ENCODE measurements at places on chromosomes 13 and 19.

DNA sequence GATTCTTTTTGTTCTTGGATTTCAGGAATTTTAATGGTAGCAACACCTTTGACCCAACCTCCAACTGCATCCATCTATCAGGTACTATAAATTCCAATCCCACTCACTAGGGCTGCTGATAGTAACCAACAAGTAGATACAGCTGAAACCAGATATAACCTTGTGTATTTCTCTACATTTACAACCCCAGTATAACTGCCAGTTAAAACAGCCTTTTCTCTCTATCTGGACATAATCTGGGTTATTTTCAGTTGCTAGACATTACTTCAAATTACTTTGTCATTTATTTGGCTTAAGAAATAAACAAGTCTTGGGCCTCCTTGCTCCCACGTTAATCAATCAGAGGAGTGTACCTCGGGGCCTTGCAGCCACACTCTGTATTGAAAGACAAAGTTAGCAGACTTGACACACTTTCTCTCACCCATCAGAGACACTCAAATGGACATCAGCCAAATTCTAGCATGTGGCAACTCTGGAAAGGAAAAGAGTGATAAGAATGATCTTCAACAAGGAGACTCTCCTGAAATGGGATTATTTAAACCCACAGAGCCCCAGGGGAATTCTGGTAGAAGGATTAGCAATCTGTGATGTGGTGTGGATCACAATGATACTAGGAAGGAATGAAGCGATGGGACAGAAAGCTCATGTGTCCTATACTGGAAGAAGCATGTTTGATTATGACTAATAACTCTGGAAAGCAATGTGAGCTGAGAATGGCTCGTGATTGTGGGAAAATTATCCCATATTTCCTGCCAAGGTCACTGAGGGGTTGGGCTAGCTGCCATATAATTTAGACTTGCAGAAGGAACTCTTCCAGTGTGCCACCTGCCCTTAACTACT is 157.5 kb downstream of the FLT1 start:
- no peak for DNase-seq

DNA sequence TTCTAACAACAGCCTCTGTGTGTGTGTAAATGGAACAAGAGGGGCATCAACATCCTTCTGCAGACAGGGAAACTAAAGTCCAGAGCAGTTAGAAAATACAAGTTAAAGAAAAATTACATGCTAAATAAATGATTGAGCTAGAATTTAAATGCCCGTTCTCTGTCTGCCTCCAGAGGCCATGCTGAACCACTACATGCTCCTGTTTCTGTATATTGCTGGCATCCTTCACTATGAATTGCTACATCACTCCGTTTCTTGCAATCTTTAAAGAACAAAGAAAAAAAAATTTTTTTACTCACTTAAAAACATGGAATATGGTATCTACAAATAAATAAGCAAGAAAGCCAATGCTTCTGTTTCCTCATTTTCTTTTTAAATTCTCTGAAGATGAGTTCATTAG is 47.9 kb downstream of the DCT start:
- no peak for DNase-seq

- no peak for DNase-seq
Measured at GRCh38 chr13:71039440-71039839, 827.6 kb downstream of the DACH1 start.

DNA sequence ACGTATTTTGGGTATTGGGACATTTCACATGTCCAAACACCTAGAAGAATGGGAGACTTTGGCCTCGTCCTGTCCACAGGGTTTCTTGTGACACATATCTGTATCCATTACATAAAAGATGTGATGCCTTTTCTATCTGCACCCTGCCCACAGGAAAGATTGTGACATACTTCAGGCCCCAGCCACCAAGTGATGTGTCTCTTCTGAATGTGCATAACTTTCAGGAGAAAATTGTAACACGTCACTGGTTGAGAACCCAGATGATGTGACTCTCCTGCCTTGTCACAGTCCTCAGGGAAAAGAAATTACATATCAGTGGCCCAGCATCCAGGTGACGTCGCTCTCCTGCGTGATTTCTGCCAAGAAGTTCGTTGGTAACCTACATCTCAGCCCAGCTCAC is 21.0 kb upstream of the ZNF681 start:
- DNase-seq, result no peak

DNA sequence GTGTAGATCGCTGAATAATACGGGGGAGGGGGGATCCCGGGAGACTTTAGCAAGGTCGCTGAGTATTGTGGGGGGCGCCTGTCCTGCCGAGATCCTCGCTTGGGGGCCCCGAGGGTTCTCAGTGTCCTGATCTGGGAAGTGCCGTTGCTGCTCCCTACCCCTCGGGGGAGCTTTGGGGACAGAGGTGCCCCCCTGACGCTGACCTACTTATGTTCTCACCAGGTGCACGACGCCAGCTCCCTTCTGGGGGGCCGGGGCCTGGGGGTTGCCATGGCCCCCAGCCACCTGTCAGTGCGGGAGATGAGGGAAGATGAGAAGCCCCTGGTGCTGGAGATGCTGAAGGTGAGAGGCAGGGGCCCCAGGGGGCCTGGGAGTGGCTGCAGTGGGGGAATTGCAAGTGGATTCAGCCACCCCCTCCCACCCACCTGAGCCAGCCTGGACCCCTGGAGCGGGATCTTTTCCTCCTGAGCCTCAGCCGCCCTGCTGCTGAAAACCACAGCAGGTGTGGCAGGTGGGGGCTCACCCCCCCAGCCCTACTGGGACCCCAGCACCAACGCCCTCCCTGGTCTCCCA is 537 bp downstream of the NAT14 start:
- DNase-seq, result no peak

DNA sequence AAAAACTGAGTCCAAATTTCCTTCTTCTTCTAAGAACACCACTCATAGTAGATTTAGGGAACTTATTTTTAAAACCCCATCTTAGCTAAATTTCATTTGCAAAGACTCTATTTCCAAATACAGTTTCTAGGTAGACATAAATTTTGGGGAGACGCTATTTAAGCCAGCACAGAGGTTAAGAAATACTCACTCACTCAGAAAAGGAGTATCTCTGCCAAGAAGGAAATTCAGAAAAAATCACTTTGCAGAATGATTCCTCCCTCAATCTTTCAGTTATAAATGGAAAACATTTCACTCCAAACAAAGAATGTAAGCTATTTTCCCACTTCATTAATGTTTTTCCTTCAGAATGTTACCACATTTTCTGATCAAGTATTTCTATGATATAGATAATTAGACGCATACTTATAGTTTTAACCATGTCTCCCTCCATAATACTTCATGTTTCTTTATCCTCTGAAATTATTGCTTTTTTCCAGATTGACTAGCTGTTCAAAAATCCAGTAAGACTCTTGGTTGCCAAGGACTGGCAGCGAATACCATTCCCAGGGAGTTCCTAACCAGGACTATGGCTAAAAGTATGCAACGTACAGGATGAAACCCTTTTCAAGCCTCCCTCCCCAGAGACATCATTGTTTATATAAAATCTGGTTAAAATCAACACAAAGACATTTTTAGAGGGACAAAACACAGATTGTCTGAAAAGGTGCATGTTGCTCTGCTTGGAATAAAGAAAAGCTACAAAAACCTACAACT is 52.5 kb upstream of the RXFP2 start:
- DNase-seq, result no peak

DNA sequence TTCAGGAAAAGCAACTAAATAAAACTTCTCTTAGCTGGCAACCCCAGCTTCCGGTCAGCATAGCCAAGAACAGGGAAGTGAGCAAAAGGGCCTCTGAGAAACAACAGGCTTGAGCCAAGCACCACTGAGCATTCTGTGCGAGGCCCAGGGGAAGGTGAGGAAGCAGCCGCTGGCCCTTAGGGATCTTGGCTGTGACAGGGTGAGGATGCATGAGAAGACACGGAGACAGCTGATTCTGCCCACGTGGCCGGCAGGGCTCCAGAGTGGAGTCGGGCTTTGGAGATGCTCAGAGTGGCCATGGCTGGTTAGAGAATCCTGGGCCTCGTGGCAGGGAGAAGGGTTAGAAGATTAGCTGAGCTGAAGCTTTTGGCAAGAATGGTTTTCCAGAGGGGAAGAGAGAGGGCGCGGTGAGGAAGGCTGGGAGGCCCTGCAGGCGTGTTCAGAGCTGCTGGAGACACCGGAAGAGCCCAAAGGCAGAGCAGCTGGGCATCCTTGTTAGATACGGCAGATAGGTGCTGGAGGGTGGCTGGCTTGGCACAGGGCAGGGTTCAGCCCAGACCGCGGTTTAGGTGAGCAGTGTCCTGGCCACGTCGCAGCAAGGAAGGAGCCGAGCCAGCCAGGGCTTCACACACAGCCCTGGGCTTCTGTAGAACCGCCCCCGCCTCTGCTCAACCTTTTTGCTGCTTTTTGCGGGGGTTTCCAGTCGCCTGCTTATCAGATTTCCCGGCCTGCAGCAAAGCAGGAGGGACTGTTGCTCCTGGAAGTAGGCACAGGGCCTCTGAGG is 17.3 kb downstream of the UPF1 start:
- no peak for DNase-seq

GRCh38 chr13:106500445-106500844 is 35.0 kb downstream of the EFNB2 start:
- no peak for DNase-seq

- DNase-seq, result no peak
Measured at GRCh38 chr13:102584434-102584833, 12.4 kb upstream of the TPP2 start.

DNA sequence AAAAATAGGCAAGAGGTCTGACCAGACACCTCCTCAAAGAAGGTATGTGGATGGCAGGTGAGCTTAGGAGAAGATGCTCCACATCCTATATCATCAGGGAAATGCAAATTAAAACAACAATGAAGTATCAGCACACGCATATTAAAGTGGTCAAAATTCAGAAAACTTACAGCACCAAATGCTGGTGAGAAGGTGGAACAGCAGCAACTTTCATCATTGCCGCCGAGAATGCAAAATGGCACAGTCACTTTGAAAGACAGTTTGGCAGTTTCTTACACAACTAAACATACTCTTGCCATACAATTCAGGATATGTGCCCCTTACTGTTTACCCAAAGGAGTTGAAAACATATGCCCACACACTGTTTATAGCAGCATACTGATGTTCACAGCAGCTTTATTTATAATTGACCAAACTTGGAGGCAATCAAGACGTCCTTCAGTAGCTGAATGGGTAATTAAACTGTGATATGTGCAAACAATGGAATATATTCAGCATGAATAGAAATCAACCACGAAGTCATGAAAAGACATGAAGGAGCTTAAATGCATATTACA is 22.5 kb downstream of the OR10H4 start:
- peak; percentile 1 for DNase-seq

- DNase-seq, result no peak
Measured at GRCh38 chr13:36520111-36520510, 87.8 kb downstream of the CCNA1 start.

DNA sequence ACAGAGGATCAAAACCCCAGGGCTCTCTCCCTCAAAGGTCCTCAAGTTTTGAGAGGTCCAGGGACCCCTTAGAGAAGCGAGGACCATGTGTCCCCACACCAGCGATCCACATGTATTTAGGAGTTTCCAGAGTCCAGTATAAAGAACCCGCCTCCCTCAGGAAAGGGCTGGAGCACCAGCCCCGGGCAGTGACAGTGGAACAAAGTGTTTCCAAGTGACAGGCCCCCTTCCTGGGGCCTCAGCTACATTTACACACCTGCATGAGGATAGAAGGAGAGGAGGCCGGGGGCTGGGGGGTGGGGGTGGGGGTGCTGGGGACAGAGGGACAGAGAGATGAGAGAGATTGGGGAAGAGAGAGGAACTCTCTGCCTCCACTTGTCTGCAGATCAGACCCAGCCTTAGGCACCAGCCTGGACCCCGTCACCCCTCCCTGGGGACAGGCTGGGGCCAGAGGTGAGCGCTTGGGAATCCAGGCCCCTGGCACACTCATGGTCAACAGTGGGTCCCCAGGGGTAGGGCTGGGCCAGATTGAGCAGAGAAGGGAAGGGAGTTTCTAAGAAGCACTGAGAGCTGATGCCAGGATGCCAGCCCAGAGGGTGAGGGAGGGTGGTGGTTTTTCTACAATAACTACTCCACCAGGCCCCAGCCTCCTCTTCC is 802 bp downstream of the BCAM start:
- no peak for DNase-seq

- no peak for DNase-seq
Measured at GRCh38 chr19:4326215-4326836, 12.3 kb downstream of the STAP2 start.

- no peak for DNase-seq
Measured at GRCh38 chr19:39553082-39553652, 13.2 kb upstream of the EID2 start.

- peak; percentile 62 for DNase-seq
Measured at GRCh38 chr19:45790942-45791341, 1.7 kb downstream of the DMWD start.

GRCh38 chr13:63554157-63554556 is 2138.5 kb upstream of the PCDH20 start:
- no peak for DNase-seq

DNA sequence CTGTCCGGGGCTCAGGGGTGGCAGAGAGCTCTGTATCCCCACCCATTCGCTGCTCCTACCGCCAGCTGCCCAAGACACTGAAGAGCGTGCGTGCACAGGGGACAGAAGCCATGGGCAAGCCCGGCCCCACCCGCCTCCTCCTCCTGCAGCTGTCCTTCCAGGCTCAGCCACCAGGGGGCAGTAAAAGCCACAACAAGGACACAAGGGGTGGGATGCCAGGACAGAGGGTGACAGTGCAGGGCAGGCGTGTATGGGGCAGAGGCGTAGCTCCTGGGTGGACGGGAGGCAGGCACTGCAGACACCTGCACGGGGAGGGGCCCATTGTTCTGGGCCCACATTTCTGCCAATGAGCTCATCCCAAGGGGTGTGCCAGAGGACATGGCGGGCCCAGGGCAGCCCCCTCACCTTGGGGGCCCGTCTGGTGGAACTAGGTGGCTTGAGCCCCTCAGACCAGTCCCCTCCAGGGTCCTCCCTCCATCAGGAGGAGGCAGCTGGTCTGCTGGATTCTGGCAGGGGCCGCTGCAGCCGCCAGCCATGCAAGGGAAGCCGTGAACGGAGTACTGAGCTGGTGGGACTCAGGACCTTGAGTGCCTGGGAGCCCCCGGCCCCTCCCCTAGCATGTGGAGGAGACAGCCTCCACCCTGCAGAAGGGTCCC is 61.2 kb downstream of the MLLT1 start:
- DNase-seq, result peak; percentile 80

GRCh38 chr13:51111997-51112396 is 923 bp upstream of the C13orf42 start:
- no peak for DNase-seq

DNA sequence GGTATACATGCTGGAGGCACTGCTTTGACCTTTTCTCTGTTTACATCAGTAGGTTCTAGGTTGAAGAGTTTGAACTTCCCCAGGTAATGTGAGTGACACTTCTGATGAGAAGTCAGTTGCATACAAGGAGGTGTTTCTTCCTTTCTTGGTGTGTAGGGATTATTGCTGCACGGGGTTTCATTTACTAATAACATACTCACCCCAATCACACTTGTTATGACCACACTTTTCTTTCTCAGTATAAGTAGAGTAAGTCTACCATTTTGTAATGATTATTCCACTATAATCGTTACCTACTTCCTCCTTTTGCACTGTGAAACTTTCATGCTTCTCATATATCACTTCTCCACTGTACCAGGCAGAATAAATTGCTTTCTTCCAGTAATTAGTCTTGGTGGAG is 138.0 kb downstream of the TNFSF13B start:
- DNase-seq, result no peak

GRCh38 chr19:40673397-40673796 is 17.1 kb downstream of the NUMBL start:
- peak; percentile 26 for DNase-seq
